ENCODE measurements at places on chromosomes 2 and 18. TPM values are rescaled to one million over a fixed set of nuclear protein-coding genes. Genes with fewer than 3 reads are reported as not detected.
A peak's percentile ranks its signal among the peaks of the same experiment; 100 is the strongest.

- H3K4me3 ChIP-seq, result no peak overlapping the region
- DNase-seq, result no peak
- peaks cover 6% of the 10 kb centered on the region for H3K36me3 ChIP-seq
- H3K27ac ChIP-seq, result no peak overlapping the region
These were observed 7.3 kb upstream of the PROM2 start for GRCh38 chr2:95266781-95267430.

GRCh38 chr2:4528773-4529172, 825.4 kb downstream of the DCDC2C start:
- peaks cover 13% of the 10 kb centered on the region for H3K4me1 ChIP-seq
- no peaks in the 10 kb centered on the region for H3K27me3 ChIP-seq
- H3K27ac ChIP-seq, result no peak overlapping the region

Gene ARID5A
- 3.4 TPM for total RNA-seq

Gene ITGA4
- total RNA-seq, result 0.42 TPM

DNA sequence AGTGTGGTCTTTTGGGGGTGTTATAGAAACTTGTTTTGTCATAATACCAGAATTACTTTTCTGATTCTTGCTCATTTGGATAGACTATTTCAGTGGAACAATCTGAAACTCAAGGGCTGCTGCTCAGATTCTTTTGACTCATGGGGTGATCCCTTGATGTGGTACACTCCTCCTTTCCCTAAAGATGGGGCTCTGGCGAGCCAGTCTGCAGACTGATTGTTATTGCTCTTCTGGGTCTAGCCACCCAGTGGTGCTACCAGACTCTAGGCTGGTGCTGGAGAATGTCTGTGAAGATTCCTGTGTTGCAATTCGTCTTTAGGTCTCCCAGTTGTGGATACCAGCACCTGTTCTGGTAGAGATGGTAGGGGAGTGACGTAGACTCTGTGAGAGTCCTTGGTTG, 4.2 kb upstream of the MARS2 start:
- DNase-seq, result no peak
- no peaks in the 10 kb centered on the region for H3K36me3 ChIP-seq
- H3K27ac ChIP-seq, result no peak overlapping the region

- H3K36me3 ChIP-seq, result peaks cover 6% of the 10 kb centered on the region
- H3K27ac ChIP-seq, result no peak overlapping the region
- no peak overlapping the region for H3K4me3 ChIP-seq
- H3K27me3 ChIP-seq, result no peaks in the 10 kb centered on the region
These were observed 130.7 kb upstream of the TPO start for GRCh38 chr2:1282552-1282951.

Gene TLX2
- not detected for total RNA-seq

Gene AGAP1
- total RNA-seq, result 42.4 TPM

GRCh38 chr2:109066917-109067597, 61.9 kb upstream of the SH3RF3 start:
- no peak for DNase-seq
- no peak overlapping the region for H3K27ac ChIP-seq
- H3K27me3 ChIP-seq, result peaks cover 37% of the 10 kb centered on the region
- H3K36me3 ChIP-seq, result no peaks in the 10 kb centered on the region

Gene KCTD18
- total RNA-seq, result 13.3 TPM

Gene UXS1
- total RNA-seq, result 37.6 TPM

- H3K4me1 ChIP-seq, result peaks cover 8% of the 10 kb centered on the region
- H3K27ac ChIP-seq, result no peak overlapping the region
- no peaks in the 10 kb centered on the region for H3K27me3 ChIP-seq
- no peaks in the 10 kb centered on the region for H3K36me3 ChIP-seq
- H3K4me3 ChIP-seq, result no peak overlapping the region
These were observed 203.0 kb downstream of the SOCS6 start for GRCh38 chr18:70491734-70492348.

DNA sequence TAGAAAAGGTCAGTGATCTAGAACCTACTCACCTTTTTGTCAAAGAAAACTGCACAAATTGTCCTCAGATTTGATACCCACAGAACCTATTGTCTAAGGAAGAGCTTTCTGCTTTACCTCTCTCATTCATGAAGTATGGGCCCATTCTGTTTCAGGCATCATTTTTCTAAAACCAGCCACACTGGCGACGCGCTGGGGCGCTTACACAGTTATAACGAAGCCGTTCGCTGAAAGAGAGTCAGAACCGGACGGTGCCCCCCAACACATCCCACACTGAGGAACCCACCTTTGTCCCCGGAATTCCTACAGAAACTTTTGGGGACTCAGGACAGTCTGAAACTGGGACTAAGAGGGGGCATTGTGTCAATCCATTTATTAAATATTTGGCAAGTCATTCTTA, 206.3 kb upstream of the HAAO start:
- no peaks in the 10 kb centered on the region for H3K27me3 ChIP-seq
- no peak overlapping the region for H3K27ac ChIP-seq
- no peak overlapping the region for H3K4me3 ChIP-seq
- DNase-seq, result no peak
- H3K4me1 ChIP-seq, result no peaks in the 10 kb centered on the region
- peaks cover 5% of the 10 kb centered on the region for H3K36me3 ChIP-seq

DNA sequence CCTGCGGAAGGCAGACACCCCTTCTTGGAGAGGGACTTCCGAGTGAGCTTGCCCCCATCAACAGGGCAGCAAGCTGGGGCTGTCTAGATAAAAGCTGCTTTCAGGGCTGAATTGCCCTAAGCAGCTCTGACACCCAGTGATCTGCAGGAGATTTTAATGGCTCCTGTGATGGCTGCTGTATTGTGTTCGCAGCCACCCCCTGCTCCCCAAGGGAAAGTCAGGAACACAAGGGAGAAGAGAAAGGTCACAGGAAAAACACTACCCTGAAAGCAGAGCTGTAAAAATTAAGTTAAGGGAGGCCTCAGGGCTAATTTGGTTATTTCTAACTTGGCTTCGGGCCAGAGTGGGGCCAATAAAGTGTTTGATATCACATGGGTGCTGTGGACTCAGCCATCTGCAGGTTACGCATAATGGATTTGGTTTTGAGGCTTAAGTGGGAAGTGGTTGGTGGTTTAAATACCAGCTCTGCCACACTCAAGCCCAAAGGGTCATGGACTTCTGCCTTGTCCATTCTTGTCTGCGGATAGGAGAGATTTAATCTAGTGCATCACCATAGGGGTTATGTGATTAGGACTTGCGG, 147.6 kb downstream of the CLIP4 start:
- H3K4me3 ChIP-seq, result no peak overlapping the region
- no peak overlapping the region for H3K27ac ChIP-seq
- H3K27me3 ChIP-seq, result no peaks in the 10 kb centered on the region
- no peak for DNase-seq
- peaks cover 6% of the 10 kb centered on the region for H3K36me3 ChIP-seq

DNA sequence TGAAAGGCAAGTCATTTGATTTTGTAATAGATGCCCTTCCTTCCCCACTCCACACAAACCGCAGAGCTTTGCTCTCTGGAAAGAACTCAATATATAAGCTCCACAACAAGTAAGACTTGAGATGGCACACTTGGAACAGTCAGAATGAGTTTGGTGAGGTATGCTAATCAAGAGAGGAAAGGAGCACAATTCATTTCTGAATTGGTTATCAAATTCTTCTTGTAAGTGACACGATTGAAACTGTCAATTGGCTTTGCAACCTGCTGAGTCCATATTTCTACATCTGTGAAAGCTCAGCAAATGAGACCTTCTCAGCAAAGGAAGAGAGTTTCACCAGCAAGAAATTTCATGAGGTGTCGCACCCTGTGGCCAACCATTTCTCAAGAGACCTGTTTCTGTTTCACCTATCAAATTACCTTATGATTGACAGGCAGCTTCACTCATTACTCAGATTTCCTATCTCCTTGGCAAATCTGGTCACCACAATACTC, 19.1 kb downstream of the CTLA4 start:
- no peak overlapping the region for H3K27ac ChIP-seq
- H3K27me3 ChIP-seq, result no peaks in the 10 kb centered on the region
- no peaks in the 10 kb centered on the region for H3K36me3 ChIP-seq
- no peak overlapping the region for H3K4me3 ChIP-seq
- peaks cover 4% of the 10 kb centered on the region for H3K4me1 ChIP-seq
- no peak for DNase-seq

Gene HOXD3
- not detected for total RNA-seq

Gene CD28
- not detected for total RNA-seq

Gene FAM98A
- 69.0 TPM for total RNA-seq

DNA sequence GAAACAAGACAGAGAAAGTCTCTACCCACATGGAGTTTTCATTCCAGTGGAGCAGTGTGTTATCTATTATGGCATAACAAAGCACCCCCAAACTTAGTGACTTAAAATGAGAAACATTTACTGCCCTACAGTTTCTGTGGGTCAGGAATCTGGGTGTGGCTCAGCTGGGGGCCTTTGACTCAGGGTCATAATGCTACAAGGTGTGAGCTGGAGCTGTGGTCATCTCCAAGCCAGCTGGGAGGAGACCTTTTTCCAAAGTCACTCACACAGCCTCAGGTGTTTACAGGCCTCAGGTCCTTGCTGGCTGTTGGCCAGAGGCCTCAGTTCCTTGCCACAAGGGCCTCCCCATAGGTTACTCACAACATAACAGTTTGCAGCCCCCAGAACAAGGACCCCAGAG, 169.2 kb downstream of the ETAA1 start:
- no peak overlapping the region for H3K4me3 ChIP-seq
- no peaks in the 10 kb centered on the region for H3K27me3 ChIP-seq
- DNase-seq, result no peak
- no peaks in the 10 kb centered on the region for H3K36me3 ChIP-seq

- no peaks in the 10 kb centered on the region for H3K4me1 ChIP-seq
- no peak for DNase-seq
- no peaks in the 10 kb centered on the region for H3K36me3 ChIP-seq
These were observed 64.7 kb downstream of the FBXO15 start for GRCh38 chr18:74082742-74083556.

DNA sequence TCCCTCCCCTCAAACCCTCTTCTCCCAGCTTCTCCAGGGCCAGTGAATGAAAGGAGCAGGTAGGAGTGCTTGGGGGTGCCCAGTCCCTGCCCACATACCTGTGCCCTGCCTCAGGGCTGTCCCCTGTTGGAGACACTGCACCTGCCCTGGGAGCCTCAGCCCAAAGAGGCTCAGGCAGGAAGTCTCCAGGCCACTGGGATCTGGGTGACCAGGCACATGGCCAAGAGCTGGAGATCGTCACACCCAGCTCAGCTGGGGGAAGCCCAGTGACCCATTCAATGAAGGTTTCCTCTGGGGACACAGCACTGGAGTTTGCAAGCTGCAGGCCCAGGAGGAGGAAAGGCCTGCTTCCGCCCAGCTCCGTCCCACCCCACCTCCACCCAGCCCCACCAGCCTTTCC, 156.4 kb downstream of the ZFP36L2 start:
- H3K36me3 ChIP-seq, result no peaks in the 10 kb centered on the region
- no peak for DNase-seq
- no peak overlapping the region for H3K4me3 ChIP-seq
- H3K27ac ChIP-seq, result no peak overlapping the region
- H3K4me1 ChIP-seq, result peaks cover 52% of the 10 kb centered on the region

DNA sequence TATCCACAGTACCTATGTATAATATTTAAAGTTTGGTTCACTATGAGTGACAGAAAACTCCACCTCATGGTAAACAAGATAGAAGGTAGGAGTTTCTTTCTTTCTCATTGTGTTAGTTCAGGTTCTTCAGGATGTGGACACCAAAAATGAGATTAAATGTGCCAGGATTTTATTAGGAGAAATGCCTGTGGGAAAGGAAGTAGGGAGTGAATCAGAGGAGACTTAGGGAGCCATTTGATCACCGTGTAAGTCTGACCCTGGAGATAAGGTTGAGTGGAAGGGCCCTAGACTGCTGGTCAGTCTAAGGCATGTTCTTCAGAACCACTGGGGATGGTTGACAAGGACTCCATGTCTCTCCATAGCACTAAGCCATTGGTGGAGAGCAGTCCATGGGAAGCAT, 8.1 kb downstream of the AOX1 start:
- H3K4me3 ChIP-seq, result no peak overlapping the region
- no peak for DNase-seq
- H3K36me3 ChIP-seq, result no peaks in the 10 kb centered on the region
- no peaks in the 10 kb centered on the region for H3K27me3 ChIP-seq
- peaks cover 17% of the 10 kb centered on the region for H3K4me1 ChIP-seq
- no peak overlapping the region for H3K27ac ChIP-seq

Gene SLC4A3
- 4.7 TPM for total RNA-seq

DNA sequence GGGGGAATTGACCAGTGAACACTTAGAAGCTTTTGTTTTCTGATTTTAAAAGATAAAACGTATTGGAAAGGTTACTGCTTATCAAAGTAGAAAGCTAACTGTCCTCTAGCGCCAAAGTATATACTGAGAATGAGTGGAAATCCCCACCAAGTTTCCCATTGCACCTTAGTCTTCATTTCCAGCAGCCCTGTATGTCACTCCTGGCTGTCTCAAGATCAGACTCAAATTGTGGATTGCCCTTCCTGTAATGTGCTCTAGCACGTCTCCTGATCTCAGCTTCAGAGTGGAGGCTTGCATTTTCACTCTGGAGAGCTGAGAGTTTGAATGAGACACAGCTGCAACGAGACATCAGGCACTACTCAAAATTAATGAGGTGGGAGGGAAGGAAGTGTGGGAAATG, 26.6 kb downstream of the MFF start:
- no peaks in the 10 kb centered on the region for H3K27me3 ChIP-seq
- H3K4me3 ChIP-seq, result no peak overlapping the region
- peaks cover 54% of the 10 kb centered on the region for H3K36me3 ChIP-seq
- peak overlapping the region; percentile 32 for H3K27ac ChIP-seq

DNA sequence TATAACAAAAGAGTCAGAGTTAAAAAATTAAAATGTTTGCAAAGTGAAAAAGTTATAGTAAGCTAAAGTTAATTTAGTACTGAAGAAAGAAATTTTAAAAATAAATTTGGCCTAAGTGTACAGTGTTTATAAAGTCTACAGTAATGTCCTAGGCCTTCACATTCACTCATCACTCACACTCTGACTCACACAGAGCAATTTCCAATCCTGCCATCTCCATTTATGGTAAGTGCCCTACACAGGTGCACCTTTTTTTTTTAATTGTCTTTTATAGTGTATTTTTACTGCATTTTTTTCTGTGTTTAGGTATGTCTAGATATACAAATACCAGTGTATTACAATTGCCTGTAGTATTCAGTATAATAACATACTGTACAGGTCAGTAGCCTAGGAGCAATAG, 562.9 kb downstream of the PIK3C3 start:
- no peaks in the 10 kb centered on the region for H3K36me3 ChIP-seq
- no peak overlapping the region for H3K27ac ChIP-seq
- no peaks in the 10 kb centered on the region for H3K27me3 ChIP-seq
- DNase-seq, result peak; percentile 20
- H3K4me3 ChIP-seq, result no peak overlapping the region

- no peak overlapping the region for H3K4me3 ChIP-seq
- no peaks in the 10 kb centered on the region for H3K4me1 ChIP-seq
- no peak overlapping the region for H3K27ac ChIP-seq
- H3K36me3 ChIP-seq, result no peaks in the 10 kb centered on the region
- peaks cover 28% of the 10 kb centered on the region for H3K27me3 ChIP-seq
These were observed 359.1 kb downstream of the ALK start for GRCh38 chr2:29562319-29562718.

Gene L3MBTL4
- not detected for total RNA-seq

DNA sequence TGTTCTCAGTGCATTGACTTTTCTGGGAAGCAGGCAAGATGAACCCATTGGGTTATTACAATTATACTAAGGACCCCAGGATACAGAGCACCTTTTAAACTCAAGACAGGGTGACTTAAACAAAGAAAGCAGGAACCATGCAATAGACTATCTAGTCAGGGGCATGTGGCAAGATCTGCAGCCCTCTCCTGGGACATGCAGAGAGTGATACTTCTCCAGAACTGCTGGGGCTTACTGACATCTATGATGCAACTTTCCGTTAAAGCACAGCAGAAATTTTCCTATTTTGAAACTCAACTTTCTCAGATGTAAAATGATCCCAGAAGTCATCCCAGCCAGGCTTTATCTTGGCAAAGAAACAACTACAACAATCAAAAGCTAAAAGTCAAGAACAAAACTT, 162.2 kb upstream of the HNMT start:
- H3K27ac ChIP-seq, result no peak overlapping the region
- no peaks in the 10 kb centered on the region for H3K36me3 ChIP-seq
- H3K4me1 ChIP-seq, result no peaks in the 10 kb centered on the region
- DNase-seq, result peak; percentile 43
- no peak overlapping the region for H3K4me3 ChIP-seq
- no peaks in the 10 kb centered on the region for H3K27me3 ChIP-seq

All from MCF 10A (cell line).